Activated B cell treated with CpG ODN at 0.5 μM for 24 hours (primary cell): ENCODE measurements at places on chromosomes 5 and 9. TPM values are rescaled to one million over a fixed set of nuclear protein-coding genes. Genes with fewer than 3 reads are reported as not detected.

SPINK6 gene
- not detected in 2 replicates for total RNA-seq

DNA sequence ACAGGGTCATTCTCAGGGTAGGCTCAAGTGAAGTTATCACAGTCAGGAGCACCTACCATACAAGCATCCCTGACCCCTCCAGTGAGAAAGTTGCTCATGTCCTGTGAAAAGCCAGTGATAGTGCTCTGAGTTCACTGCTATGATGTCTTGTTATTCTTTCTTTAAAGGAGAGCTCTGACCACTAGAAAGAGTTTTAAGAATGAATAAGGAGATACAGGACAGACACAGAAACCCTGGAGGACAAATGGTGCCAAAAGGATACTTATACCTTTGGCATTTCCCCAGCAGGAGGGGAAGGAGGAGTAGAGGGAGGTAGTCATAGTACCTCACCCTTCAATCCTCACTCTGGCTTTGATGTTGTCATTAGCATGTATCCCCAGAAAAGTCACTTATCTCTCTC, 84.0 kb upstream of the AGXT2 start:
- DNase-seq, result no peak
- H3K27ac ChIP-seq, result no peak overlapping the region
- H3K4me3 ChIP-seq, result no peak overlapping the region
- no peaks in the 10 kb centered on the region for H3K36me3 ChIP-seq

DNA sequence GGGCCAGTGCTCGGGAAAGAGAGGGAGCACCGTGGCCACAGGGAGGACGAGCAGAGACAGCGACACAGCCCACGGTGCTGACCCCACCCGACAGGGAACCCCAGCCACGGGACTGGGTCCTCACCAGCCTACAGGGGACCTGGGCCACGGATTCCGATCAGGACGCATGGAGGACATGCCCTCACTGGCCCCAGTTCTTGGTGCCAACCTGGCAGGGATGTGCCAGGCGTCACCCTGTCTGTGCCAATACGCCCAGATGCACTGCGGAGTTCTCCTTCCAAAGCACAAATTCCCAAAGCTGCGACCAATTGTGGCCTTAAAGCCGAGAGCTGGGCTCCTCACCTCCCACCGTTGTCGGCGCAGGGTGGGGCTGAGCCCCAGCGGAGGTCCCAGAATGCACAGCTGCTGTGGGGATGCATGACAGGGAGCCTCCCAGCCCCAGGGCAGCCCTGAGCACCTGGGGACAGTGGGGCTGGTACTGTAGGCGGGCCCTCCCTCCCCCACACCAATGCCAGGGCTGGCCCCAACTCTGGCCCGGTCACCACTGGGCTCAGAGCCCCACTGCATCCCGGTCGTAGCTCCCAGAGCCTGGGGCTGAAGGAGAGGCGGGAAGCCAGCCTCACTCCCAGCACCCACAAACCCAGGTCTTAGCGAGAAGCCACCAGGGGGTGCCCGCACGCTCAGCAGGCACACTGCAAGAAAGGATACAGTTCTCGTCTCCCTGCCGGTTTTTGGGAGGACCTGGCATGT, 44.2 kb downstream of the NKD2 start:
- no peaks in the 10 kb centered on the region for H3K4me1 ChIP-seq
- no peaks in the 10 kb centered on the region for H3K27me3 ChIP-seq
- peaks cover 36% of the 10 kb centered on the region for H3K36me3 ChIP-seq

REEP2 gene
- total RNA-seq, result 0.42 TPM in 1 of 2 replicates, not detected in the other

- no peaks in the 10 kb centered on the region for H3K4me1 ChIP-seq
- no peak for DNase-seq
- H3K27me3 ChIP-seq, result no peaks in the 10 kb centered on the region
- H3K27ac ChIP-seq, result no peak overlapping the region
Observed at GRCh38 chr9:26264709-26265601, 586.7 kb upstream of the TUSC1 start.

ENTR1 gene
- total RNA-seq, result 89.4 and 101 TPM in 2 replicates

- H3K27me3 ChIP-seq, result no peaks in the 10 kb centered on the region
- no peaks in the 10 kb centered on the region for H3K36me3 ChIP-seq
- peak overlapping the region; percentile 74 for H3K27ac ChIP-seq
- no peak overlapping the region for H3K4me3 ChIP-seq
- no peak for DNase-seq
Observed at GRCh38 chr9:75054368-75055001, 26.4 kb upstream of the CARNMT1 start.

GRCh38 chr5:150204590-150204960, 14.7 kb downstream of the SLC6A7 start:
- peaks cover 22% of the 10 kb centered on the region for H3K27me3 ChIP-seq
- no peak overlapping the region for H3K27ac ChIP-seq
- H3K4me3 ChIP-seq, result no peak overlapping the region
- no peaks in the 10 kb centered on the region for H3K36me3 ChIP-seq

GRCh38 chr5:78964889-78965288, 20.2 kb downstream of the ARSB start:
- H3K27ac ChIP-seq, result no peak overlapping the region
- H3K4me3 ChIP-seq, result no peak overlapping the region
- H3K27me3 ChIP-seq, result no peaks in the 10 kb centered on the region
- peaks cover 3% of the 10 kb centered on the region for H3K4me1 ChIP-seq

DNA sequence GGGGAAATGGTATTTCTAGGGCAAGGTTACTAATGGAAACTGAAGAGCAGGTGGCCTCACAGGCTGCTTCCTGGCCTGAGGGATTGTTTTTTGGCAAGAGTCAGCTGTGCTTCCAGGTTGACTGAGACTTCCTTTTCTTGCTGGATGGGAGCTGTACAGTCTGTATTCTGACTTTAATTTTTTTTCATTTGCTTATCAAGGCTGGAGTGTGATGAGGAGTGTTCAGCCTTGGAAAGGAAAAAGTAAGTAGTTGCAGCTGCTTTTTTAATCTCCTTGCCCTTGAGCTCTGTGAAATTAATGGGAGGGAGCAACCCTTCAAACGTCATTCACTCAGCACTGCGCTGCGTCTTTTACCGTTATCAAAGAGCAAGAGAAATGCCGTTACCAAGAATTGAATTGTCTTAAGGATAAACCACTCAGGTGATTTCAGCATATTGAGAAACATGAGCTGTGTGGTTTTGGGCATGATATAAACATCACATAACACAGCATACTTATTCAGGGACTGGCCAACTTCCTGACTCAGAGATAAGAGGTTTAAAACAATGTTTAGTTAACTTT, 47.6 kb downstream of the AQP7 start:
- DNase-seq, result no peak
- no peaks in the 10 kb centered on the region for H3K27me3 ChIP-seq
- no peaks in the 10 kb centered on the region for H3K4me1 ChIP-seq
- peaks cover 66% of the 10 kb centered on the region for H3K36me3 ChIP-seq

DNA sequence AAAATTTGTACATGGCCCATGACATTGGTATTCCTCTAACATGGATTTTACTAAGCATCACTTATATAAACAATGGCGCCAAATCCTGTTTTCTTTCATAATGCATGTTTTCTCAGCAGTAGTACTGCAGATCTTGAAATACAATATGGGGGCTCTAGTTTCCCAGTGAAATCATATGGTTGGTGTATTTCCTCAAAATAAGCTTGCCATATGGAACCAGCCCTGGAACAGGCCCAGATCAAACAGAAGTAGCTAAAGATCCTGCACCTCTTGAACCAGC, 163.9 kb downstream of the ZNF608 start:
- H3K4me3 ChIP-seq, result no peak overlapping the region
- no peak for DNase-seq
- H3K27ac ChIP-seq, result peak overlapping the region; percentile 31
- H3K4me1 ChIP-seq, result peaks cover 39% of the 10 kb centered on the region
- H3K36me3 ChIP-seq, result no peaks in the 10 kb centered on the region

ADAMTS13 gene
- 1.9 TPM in 2 replicates for total RNA-seq

FAM153A gene
- 0.05 and 0.64 TPM in 2 replicates for total RNA-seq

DNA sequence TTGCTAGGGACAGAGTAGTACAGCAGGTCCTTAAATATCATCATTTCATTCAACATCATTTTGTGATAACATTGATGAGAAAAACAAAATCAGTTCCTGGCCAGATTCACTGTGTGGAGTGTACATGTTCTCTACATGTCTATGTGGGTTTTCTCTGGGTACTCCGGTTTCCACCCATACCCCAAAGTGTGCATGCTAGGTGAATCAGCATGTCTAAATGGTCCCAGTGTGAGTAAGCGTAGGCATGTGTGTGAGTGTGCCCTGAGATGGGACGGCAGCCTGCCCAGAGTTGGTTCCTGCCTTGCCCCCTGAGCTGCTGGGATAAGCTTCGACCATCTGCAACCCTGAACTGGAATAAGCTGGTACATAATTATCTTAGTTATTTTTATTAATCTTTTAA, 16.5 kb upstream of the GLIS3 start:
- no peaks in the 10 kb centered on the region for H3K4me1 ChIP-seq
- no peak overlapping the region for H3K4me3 ChIP-seq
- no peak overlapping the region for H3K27ac ChIP-seq
- no peak for DNase-seq
- H3K36me3 ChIP-seq, result no peaks in the 10 kb centered on the region
- peaks cover 6% of the 10 kb centered on the region for H3K27me3 ChIP-seq

C5orf58 gene
- total RNA-seq, result not detected in 2 replicates

GRCh38 chr9:123727332-123727731, 202.6 kb downstream of the DENND1A start:
- H3K36me3 ChIP-seq, result peaks cover 20% of the 10 kb centered on the region
- no peak overlapping the region for H3K27ac ChIP-seq
- DNase-seq, result no peak
- H3K4me3 ChIP-seq, result no peak overlapping the region
- no peaks in the 10 kb centered on the region for H3K27me3 ChIP-seq

- peaks cover 58% of the 10 kb centered on the region for H3K27me3 ChIP-seq
- H3K36me3 ChIP-seq, result no peaks in the 10 kb centered on the region
- peak overlapping the region; percentile 38 for H3K4me3 ChIP-seq
- H3K4me1 ChIP-seq, result peaks cover 40% of the 10 kb centered on the region
- H3K27ac ChIP-seq, result no peak overlapping the region
Observed at GRCh38 chr9:93960221-93960970, 5.2 kb upstream of the BARX1 start.

TMC1 gene
- total RNA-seq, result not detected in 2 replicates

LCN9 gene
- not detected in 2 replicates for total RNA-seq

GRCh38 chr5:119078861-119079260, 8.0 kb downstream of the DMXL1 start:
- peak overlapping the region; percentile 67 for H3K27ac ChIP-seq
- peaks cover 20% of the 10 kb centered on the region for H3K36me3 ChIP-seq
- H3K27me3 ChIP-seq, result no peaks in the 10 kb centered on the region
- peak overlapping the region; percentile 16 for H3K4me3 ChIP-seq
- no peak for DNase-seq

DNA sequence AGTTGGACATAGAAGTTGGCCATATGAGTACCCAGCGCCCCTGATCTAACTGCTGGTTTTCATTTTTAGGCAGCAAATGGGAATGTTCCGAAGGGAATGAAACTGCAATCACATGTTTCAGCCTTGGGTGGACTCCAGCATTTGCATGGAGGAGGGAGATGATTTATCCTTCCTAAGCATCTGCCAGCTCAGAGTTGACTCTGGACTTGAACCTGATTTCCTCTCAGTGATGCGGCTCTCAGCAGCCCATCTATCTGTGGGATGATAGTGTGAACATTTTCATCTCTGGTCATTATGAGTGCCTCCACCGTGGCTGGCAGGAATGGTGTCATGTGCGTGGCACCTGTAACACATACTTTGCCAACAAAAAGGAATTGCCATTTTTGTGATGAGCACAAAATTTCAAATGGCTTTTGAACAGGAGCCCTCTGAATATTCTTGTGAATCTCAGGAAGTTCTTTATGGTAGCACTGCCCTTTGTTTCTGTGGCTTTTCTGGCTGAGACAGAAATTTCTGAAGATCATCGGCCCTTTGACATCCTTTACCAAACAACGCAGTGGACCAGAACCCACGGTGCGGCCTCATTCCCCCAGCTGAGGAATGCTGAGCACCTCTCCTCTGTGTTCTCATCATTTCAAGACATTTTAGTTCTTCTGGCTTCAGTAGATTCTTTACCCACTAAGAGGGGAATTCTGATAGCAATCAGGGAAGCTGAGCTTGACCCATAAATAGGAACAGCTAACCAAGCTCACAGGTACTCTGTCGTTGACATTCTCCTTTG, 28.5 kb downstream of the FUBP3 start:
- no peak for DNase-seq
- H3K27me3 ChIP-seq, result no peaks in the 10 kb centered on the region
- no peak overlapping the region for H3K27ac ChIP-seq
- no peak overlapping the region for H3K4me3 ChIP-seq
- H3K36me3 ChIP-seq, result peaks cover 67% of the 10 kb centered on the region
- H3K4me1 ChIP-seq, result no peaks in the 10 kb centered on the region

UGT3A1 gene
- not detected in 2 replicates for total RNA-seq

- H3K4me3 ChIP-seq, result no peak overlapping the region
- H3K27ac ChIP-seq, result no peak overlapping the region
- H3K27me3 ChIP-seq, result peaks cover 20% of the 10 kb centered on the region
- DNase-seq, result no peak
- no peaks in the 10 kb centered on the region for H3K36me3 ChIP-seq
- no peaks in the 10 kb centered on the region for H3K4me1 ChIP-seq
Observed at GRCh38 chr5:6410421-6410820, 32.1 kb upstream of the MED10 start.

GABRG2 gene
- not detected in 2 replicates for total RNA-seq

DNA sequence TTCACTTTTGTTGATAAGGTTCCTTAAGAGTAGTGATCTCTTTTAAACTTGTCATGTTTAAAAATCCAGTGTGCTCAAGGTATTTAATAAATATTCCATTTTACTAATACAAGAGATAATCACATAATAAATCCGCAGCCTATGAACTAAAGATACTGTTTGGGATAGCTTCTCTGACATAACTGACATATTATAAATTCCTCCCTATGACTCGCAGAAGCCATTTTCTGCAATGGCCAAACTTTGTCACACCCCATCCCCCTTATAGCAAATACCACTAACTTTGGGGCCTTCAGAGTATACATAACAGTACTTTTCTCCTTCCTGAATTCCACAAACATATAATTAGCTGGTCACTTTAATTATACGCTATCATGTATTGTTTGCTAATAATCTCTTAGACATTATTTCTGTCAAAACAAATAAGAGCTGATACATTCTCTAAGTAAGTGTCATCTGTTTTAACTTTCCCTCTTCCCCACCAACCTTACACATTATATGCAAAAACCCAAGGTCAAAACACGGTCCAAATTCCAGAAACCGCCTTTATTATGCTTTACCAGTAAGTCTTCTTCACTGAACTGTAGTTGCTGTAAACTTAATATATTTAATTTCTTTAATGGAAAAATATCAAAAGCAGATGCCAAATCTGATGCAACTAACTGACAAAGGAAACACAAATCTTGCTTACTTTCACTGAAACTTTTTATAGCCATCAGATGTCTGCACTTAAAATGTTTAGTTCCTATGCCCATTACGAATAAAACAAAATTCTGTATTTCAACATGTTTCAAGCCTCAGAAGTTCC, 971 bp downstream of the TMEM267 start:
- H3K4me3 ChIP-seq, result peak overlapping the region; percentile 95
- peaks cover 33% of the 10 kb centered on the region for H3K4me1 ChIP-seq
- H3K27me3 ChIP-seq, result no peaks in the 10 kb centered on the region

- no peak for DNase-seq
- no peaks in the 10 kb centered on the region for H3K27me3 ChIP-seq
- H3K4me1 ChIP-seq, result no peaks in the 10 kb centered on the region
- no peak overlapping the region for H3K4me3 ChIP-seq
Observed at GRCh38 chr9:312596-313320, 98.1 kb downstream of the DOCK8 start.

CER1 gene
- not detected in 2 replicates for total RNA-seq

PCA3 gene
- total RNA-seq, result not detected in 2 replicates

MYO10 gene
- 0.05 and 0.13 TPM in 2 replicates for total RNA-seq

CDK9 gene
- 132 and 137 TPM in 2 replicates for total RNA-seq
